ENCODE measurements at places on chromosomes 1 and 21. TPM values are rescaled to one million over a fixed set of nuclear protein-coding genes. Genes with fewer than 3 reads are reported as not detected.

DNA sequence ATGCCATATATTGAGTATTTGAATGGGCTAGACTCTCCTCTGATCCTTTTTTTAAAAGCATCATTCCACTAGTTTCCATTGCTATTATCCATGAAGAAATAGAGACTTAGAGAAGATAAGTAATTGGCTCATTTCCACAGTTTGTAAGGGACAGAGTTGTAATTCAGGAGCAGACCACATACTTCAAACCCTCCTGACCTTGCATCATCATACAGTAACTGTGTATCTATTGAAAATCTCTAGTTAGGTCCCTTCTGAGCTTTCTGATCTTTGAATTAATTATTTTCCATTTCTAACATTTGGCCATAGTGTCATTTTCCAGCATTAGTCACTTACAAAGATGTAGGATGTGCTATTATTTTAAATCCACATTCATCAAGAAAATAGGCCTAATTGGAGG is 386.5 kb upstream of the ST6GALNAC5 start:
- DNase-seq = no peak

DNA sequence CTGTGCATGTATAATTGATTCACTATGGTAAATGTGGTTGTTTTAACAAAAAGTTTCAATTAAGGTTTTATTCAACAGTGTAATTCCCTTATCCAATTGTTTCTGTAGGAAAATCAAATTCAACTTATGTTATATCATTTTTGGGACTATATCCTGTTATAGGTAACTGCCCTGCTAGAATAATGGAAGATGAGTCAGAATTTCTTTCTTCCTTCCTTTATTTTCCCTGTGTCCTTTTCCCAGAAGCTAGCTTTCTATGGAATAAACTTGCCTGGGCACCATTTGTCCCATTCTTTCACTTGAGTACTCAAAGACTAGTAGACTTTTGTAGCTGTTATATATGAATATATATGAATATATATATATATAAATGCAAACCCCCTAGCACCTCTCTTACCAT is 301.3 kb downstream of the TM2D1 start:
- no peak for DNase-seq

- no peak for DNase-seq
Observed at GRCh38 chr1:107228704-107229371, 88.0 kb downstream of the NTNG1 start.

The HLX gene
- total RNA-seq = 8.1 TPM

DNA sequence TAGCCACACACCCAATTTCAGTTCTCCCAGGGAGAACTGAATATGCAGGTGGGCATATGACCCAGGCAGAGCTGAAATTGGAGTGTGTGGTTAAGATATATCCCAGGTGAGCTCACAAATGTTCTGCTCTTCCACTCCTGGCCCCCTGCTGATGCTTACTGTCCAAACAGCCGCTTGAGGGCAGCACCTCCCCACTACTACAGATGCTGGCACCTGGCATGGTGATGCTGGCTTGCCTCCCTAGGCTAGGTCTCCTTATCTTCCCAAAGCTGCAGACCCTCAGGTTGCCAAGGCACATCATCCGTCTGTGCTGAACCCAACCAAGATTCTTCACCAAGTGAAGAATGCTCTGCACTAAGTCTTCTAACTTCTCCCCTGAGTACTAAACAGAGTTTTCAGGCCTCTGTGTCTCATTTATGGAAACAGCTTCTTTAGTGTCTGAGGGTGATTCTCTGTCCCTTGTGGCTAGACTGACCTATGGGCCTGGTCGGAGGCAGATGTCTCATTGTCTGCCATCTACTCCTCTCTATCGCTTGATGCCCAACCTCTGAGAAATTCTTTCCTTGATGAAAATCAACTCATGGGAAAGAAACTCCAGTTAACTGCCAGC is 27.2 kb downstream of the XCL1 start:
- peak; percentile 63 for DNase-seq

DNA sequence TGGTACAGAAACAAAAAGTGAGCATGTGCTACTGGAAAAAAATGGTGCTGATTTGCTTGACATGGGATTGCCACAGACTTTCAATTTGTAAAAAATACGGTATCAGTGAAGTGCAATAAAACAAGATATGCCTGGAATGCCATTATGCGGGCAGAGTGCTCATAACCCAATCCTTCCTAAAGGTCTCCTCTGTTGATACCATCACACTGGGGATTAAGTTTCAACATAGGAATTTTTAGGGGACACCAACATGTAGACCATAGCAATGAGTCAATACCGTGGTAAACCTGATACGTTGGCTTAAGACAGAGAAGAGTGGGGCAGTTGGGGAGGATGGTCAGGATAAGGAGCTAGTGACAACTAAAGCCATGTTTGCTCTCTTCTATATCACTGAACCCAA is 20.5 kb downstream of the MX1 start:
- no peak for DNase-seq

The C1orf94 gene
- not detected for total RNA-seq

GRCh38 chr1:95067062-95067461 is 5.7 kb downstream of the ALG14 start:
- no peak for DNase-seq

- DNase-seq = no peak
Observed at GRCh38 chr1:156525071-156525501, 24.5 kb upstream of the MEF2D start.

- peak; percentile 69 for DNase-seq
Observed at GRCh38 chr1:155126556-155127104, 1.0 kb upstream of the EFNA1 start.

DNA sequence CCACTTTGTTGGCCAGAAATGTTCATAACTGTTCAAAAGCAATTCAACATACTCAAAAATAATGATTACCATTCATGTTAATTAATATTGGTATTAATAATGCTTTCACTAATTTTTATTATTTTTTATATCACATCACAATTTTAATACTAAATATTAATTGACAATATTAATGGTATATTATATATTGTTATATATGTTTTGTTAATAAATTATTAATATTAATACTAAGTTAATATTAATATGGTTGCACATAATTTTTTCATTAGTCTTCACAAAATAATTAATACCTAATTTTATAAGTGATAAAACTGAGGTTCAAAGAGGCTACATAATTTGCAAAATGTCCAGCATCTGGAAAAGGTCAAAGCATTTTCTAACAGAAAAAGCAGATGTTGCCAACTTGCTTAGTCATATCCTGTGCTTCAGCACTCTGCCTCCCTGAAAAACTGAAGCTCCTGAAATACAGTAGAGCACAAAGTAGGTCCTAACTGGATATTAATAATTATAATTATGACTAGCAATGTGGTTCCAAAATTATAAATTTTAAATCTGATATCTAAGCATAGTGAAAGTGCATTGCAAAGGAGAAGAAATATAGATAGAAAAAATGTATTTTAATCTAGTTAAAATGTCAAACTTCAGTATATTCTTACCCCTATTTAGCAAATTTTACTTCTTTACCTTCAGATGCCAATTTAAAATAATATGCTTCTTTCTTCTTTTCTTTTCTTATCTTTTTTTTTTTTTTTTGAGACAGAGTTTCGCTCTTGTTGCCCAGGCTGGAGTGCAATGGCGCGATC is 123.2 kb upstream of the TNFSF4 start:
- DNase-seq = no peak

GRCh38 chr21:14712121-14712715 is 166.1 kb upstream of the SAMSN1 start:
- DNase-seq = no peak

- DNase-seq = no peak
Observed at GRCh38 chr1:198892065-198892464, 253.2 kb downstream of the PTPRC start.

The PTGER3 gene
- total RNA-seq = 1.9 TPM

GRCh38 chr1:20107796-20108195 is 11.5 kb downstream of the PLA2G2D start:
- DNase-seq = no peak

GRCh38 chr1:86821956-86822355 is 92.0 kb downstream of the SELENOF start:
- DNase-seq = no peak

GRCh38 chr1:93874025-93874651 is 4.9 kb downstream of the DNTTIP2 start:
- peak; percentile 70 for DNase-seq

Data from hematopoietic multipotent progenitor cell (in vitro differentiated cells).